ENCODE measurements at places on chromosomes 5 and 9. TPM values are rescaled to one million over a fixed set of nuclear protein-coding genes. Genes with fewer than 3 reads are reported as not detected.
A peak's percentile ranks its signal among the peaks of the same experiment; 100 is the strongest.

The PPIC gene
- not detected for total RNA-seq

The YIPF5 gene
- 37.1 TPM for total RNA-seq

The IL31RA gene
- not detected for total RNA-seq

DNA sequence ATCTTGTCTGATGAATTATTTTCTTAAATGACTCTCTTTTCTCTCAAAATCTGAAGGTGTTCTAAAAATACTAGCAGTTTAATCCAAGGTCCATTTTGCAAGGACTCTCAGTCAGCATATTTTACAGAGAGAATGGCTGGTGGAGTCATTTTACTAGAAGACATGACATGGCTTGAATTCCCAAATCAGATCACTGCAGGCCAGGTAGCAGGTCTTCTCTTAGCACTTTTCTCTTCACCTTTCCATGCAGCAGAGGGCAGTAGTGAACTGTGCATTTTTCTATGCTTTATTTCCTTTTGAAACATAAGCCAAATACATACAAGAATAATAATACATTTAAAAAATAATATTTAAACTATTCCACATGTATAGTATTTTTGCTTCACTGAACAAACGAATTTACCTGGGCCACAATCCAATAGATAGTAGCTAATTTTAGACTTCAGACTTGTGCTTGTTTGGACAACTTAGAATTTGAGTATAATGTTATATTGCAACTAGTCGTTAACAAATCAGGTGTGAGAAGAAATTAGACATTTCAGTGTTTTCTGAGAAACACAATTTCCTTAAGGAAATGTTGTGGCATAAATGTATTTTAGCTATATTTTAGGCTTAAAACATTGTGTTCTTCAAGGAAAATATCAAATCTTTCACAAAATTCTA, 289.4 kb upstream of the DAB2 start:
- peak; percentile 6 for DNase-seq

DNA sequence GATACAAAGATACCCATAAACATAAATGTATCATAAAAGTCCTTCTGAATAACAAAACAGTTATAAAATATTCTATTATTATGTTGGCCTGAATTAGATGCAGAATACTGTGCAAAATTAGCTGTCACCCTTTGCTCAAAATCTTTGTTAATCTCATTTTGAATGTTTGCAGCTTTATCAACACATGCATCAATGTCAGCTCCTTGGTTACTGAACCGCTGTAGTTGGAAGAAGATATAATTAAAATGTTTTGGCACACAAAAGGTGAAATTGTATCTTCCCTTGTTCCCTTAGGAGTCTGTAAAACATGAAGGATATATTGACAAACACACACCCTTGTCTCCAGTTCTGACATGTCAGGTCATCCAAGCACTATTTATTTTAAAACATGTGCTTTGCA, 146.3 kb upstream of the POU5F2 start:
- DNase-seq: no peak

The ACOT12 gene
- total RNA-seq: not detected

The FCN1 gene
- total RNA-seq: 1.1 TPM

DNA sequence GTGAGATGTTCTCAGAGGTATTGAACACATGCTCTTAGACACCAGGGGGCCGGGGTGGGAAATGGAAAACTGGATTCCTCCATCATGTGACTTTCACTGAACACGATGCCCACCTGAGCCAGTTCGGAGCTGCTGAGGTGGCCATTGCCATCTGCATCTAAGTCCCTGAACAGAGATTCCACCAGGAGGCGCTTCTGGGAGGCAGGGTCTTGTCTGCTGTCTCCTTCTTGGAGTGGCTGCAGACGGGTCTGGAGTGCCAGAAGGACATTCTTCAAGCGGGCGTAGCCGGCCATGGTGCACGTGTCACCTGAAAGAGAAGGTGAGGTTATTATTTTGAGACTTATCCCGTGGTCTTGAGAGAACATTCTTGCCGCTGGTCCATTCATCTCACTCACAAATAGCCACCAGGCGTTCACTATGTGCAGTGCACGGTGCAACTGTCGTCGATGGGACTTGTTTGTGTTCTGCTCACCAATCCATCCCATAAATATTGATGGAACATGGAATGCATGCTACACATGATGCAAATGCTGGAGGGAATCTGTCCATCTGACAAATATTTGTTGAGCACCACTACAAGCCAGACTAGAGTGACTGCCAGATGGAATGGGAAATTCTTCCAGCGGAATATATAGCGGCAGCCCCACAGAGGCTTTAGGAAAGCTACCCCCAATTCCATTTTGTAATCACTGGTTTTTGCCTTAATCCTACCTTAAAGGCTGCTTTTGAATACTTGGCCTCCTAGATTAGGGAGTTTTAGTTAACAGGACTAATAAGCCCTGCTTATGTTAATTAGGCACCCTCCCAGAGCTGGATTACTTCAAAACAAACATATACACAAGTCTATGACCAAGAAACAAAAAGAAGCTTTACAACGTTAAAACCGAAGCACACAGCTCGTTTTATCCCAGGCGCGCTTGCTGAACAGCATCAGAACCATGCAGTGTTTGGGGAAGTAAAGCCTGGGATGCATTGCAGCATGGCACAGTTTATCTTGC, 264.8 kb downstream of the HSPA4 start:
- no peak for DNase-seq
